ENCODE measurements at places on chromosomes 6 and 20.

DNA sequence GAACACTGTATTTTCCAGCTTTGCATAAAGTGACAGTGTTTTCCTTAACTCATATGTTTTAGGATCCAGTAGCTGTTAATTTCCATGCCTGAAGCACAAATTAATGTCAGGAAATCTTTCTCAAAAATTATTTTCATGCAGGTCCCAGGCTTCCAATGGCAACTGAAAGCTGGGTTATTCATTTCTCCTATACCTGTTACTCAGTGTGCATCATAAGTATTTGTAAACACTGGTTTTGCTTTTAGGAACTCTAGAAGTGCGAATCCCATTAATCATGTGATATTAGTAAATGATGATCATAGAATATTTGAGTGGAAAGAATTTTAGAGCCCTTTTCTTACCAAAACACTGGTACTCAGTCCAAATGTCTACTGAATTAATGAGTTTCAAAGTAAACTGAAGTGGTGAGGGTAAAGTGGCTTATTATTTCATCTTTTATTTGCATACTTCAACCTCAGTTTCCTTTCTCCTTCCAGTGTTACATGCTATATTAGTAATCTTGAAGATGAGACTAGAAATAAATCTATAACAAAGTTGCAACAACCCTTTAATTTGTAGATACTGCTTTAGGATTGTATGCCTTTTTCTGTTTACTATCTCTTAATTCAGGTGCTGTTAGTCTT is 124.0 kb downstream of the ZFAND3 start:
- DNase-seq = no peak

- DNase-seq = no peak
Measured at GRCh38 chr20:33679758-33680485, 5.7 kb upstream of the NECAB3 start.

DNA sequence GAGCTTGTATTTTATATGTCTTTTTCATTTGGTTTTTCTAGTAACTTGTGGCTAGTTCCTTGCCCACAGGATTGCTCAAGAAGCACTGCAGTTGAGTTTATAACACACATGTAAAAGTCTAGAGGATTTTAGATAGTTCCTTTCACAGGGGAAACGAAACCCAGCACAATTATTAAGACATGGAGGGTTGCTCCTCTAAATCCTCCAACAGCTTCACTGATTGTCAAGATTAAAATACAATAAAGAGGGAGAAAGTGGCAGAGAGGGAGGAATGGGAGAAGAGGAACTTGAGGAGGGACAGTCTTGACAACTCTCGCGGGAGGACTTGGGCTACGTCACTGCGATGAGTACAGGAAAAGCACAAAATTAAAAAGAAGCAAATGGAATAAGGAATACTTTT is 9.7 kb upstream of the TBC1D7 start:
- no peak for DNase-seq

DNA sequence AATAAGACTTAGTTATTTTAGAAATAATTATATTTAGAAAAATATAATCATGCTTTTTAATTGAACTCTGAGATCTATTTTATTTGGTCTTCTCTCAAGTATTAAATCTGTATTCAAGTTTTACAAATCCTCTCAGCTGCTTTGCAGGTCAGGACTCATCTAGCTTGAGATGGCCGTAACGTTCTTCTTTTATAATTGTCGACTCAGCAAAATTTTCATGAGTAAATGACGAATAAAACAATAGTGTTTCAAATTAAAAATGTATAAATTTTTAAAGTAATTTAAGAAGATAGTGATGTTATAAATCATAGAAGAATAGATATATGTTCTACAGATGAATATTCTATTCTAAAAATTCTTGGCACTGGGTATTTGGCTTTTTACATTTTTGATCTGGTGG is 957.1 kb upstream of the EYS start:
- DNase-seq = no peak

DNA sequence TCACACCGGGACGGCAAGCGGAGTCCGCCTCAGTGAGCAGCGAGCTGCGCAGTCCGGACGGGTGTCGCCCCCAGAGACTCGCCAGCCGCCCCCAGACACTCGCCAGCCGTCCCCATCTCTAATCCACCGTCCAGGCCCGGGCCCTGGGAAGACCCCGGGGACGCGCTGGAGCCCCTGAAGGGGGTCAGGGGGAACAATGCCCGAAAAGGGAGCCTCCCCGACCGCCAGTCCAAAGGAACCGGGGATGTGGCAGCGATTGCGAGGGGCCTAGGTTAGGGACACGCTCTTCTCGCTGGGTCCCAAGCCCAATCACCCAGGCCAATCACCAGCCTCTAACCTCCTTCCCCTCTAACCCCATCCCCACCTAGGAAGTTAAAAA is 33.1 kb downstream of the TFAP2A start:
- no peak for DNase-seq

- no peak for DNase-seq
Measured at GRCh38 chr6:142857233-142857761, 87.7 kb downstream of the HIVEP2 start.

GRCh38 chr6:21500314-21501020 is 93.1 kb upstream of the SOX4 start:
- no peak for DNase-seq

DNA sequence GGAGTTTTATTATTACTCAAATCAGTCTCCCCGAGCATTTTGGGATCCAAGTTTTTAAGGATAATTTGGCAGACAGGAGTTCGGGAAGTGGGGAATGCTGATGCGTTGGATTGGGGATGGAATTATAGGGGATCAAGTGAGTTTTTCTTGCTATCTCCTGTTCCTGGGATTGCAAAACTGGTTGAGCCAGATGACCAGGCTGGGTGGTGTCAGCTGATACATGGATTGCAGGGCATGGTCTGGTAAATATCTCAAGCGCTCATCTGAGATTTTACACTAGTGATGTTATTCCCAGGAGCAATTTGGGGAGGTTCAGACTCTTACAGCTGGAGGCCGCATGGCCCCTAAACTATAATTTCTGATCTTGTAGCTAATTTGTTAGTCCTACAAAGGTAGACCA is 54.7 kb downstream of the ENPP1 start:
- no peak for DNase-seq
